Mesenchymal stem cell (in vitro differentiated cells and primary cell): ENCODE measurements at places on chromosomes 1 and 21.

- H3K36me3 ChIP-seq, result peaks cover 2% of the 10 kb centered on the region
- H3K27ac ChIP-seq, result no peak overlapping the region
- no peak overlapping the region for H3K4me3 ChIP-seq
- peaks cover 19% of the 10 kb centered on the region for H3K27me3 ChIP-seq
These were observed 23.5 kb downstream of the RSPH1 start for GRCh38 chr21:42472521-42472920.

DNA sequence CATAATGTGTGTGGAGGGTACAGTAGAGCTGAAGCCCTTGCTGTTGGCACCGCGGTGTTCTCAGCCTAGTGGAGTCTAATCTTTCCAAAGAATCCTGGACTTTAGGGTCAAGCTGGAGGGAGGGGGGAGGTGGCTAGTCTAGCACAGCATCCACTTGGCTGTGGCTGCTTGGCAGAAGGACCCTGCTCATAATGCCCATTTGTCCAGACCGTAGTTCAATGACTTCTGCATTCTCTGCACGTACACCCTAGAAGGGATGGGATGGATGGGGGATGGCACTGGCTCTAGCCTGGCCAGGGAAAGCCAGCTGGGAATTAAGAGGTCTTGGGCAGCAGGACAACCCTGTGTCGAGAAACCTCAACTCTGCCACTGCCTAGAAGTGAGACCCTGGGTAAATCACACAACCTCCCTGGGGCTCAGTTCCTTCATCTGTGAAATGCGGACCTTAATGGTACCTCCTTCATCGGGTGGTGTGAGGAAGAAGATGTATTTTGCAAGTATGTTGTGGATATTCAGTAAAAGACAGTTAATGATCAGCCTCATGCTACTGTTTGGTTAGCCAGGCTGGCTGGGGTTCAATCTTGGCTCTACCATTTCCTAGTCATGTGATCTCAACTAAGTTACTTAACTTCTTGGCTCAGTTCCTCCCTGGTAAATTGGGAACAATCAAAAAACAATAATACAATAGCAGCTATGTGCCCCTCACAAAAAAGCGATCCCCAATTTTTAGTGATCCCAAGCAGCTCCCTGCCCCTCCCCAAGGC lies 27.2 kb upstream of the CLIC4 start:
- no peaks in the 10 kb centered on the region for H3K27me3 ChIP-seq
- DNase-seq, result no peak
- peaks cover 18% of the 10 kb centered on the region for H3K4me1 ChIP-seq
- no peak overlapping the region for H3K4me3 ChIP-seq
- H3K27ac ChIP-seq, result no peak overlapping the region

DNA sequence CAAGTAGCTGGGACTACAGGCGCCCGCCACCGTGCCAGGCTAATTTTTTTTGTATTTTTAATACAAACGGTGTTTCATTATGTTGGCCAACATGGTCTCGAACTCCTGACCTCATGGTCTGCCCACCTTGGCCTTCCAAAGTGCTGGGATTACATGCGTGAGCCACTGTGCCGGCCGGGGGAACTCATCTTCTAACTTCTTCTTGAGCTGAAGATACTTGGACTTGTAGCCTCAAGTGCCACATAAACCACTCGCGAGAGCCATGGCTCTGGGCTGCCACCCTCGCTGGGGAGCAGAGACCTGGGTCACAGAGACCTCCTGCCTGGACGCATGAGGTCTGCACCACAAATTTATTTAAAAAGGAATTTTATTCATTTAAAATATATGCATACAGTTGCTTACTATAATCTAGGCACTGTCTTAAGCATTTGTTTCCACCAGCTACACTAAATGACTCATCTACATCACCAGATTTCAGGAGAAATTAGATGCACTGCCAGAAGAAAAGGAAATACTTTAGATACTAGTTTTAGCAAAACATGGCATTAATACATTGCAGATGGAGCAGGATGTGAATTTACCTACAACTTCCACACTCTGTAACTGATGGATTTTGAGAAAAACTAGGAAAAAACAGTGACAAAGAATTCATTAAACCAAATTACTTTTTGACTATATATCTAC lies 29.9 kb upstream of the PUM1 start:
- H3K27ac ChIP-seq, result no peak overlapping the region
- H3K4me3 ChIP-seq, result no peak overlapping the region
- H3K36me3 ChIP-seq, result no peaks in the 10 kb centered on the region

GRCh38 chr1:9558271-9558945 lies 19.1 kb downstream of the SLC25A33 start:
- no peak overlapping the region for H3K27ac ChIP-seq
- no peak overlapping the region for H3K4me3 ChIP-seq
- H3K36me3 ChIP-seq, result peaks cover 11% of the 10 kb centered on the region
- peaks cover 4% of the 10 kb centered on the region for H3K4me1 ChIP-seq
- H3K27me3 ChIP-seq, result no peaks in the 10 kb centered on the region

- H3K4me1 ChIP-seq, result peaks cover 18% of the 10 kb centered on the region
- H3K36me3 ChIP-seq, result peaks cover 19% of the 10 kb centered on the region
- H3K4me3 ChIP-seq, result no peak overlapping the region
- DNase-seq, result no peak
- no peaks in the 10 kb centered on the region for H3K27me3 ChIP-seq
- H3K27ac ChIP-seq, result no peak overlapping the region
These were observed 140.7 kb upstream of the TMEM51 start for GRCh38 chr1:15012822-15013221.

GRCh38 chr1:96843196-96843595 lies 121.6 kb downstream of the PTBP2 start:
- H3K4me3 ChIP-seq, result no peak overlapping the region
- H3K36me3 ChIP-seq, result no peaks in the 10 kb centered on the region
- H3K4me1 ChIP-seq, result no peaks in the 10 kb centered on the region
- no peaks in the 10 kb centered on the region for H3K27me3 ChIP-seq
